Urothelium cell line (cell line): ENCODE measurements at places on chromosomes 12 and 14.

- no peak for DNase-seq
These were observed 26.2 kb upstream of the YY1 start for GRCh38 chr14:100212476-100213333.

- no peak for DNase-seq
These were observed 94.4 kb downstream of the CHGA start for GRCh38 chr14:93017301-93017797.

- no peak for DNase-seq
These were observed 171.7 kb downstream of the PHLDA1 start for GRCh38 chr12:75859868-75860267.

DNA sequence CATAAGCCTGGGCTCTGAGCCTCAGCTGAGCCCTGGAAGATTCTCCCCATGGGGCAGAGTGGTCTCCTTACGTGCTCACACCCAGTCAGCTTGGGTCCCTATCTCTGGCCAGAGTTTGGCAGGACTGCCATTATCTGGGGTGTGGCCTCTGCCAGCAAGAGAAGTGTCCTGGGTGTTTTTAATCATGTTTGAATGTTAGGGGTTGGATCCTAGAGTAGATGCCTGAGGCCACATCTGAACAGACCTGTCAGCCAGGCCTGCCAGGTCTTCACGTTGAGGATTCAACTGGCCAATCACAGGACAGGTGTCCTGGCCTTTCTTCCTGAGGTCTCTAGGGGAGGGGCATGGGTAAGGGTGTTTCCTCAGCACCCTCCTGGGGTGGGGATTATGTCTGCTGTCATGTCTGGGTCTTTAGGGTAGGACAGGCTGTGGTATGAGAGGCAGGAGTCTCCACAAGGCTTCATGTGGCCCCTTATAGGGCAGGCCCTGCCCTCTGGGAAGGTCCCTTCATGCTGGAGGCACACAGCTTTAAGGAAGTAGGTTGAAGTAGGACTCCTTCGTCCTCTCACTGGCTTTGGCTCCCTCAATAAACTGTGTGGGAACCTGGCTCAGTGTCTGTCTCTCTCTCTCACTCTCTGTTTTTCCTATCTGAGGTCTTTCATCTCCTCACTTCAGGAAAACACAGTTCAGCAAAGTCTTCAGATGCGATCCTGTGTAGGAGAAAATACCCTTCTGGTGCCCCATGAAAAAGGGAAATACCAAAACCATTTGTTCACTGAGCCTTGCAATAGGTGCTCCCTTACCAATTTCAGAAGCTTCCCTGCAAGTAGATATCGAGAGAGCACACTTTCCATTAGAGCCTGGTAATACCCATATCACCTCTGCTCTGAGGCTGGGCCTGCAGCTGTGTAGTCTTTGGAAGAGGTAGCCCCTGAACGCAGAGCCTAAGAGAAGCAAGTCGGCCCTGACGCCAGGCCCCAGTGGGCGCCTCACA is 6.7 kb upstream of the FITM1 start:
- DNase-seq: no peak

DNA sequence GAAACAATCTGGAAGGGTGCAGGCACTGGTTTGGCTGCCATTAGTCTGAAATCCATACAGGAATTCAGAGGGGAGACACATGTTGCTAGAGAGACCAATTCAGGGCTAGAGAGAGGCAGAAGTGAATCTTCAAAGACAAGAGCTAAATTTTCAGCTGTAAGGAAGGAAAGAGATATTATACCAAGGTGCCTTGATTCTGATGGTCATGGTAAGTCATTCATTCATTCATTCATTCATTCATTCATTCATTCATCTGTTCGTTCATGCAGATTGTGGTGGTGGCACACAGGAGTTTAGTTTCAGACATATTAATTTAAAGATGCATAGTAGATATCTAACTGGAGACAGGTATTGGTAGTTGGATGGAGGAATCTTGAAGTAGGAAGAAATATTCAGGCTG is 1493.5 kb upstream of the TMEM132C start:
- DNase-seq: no peak

- DNase-seq: no peak
These were observed 8.6 kb downstream of the GIT2 start for GRCh38 chr12:109987615-109988014.

DNA sequence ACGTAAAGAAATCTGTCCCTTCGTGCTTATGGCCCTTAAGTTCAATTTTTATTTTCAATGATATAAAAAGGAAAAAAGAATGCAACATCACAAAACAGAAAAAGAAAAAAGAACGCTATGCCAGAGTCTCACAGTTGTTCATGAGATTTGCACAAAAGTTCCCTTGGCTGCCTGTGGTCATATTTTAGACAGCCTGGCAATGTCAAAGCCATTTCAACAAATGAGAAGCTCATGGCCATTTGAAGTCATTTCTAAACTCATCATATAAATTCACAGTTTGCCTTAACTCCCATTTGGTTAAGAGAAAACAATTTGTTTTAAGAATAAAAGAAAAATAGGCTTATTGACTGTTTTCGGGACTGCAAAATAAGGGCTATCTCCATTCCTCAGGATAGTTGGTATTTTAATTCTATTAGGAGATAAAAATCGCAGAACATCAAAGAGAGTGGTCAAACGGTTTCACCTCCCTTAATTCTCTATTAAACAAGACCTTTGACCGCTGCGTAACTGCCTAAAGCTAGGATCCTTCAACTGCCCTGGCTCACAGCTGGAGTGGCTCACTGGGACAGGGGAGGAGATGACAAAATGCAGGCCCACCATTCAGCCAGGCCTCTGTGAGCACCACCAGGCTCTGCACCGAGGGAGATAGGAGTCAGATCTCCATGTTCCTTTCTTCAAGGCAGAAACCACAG is 119.2 kb upstream of the DAAM1 start:
- no peak for DNase-seq

DNA sequence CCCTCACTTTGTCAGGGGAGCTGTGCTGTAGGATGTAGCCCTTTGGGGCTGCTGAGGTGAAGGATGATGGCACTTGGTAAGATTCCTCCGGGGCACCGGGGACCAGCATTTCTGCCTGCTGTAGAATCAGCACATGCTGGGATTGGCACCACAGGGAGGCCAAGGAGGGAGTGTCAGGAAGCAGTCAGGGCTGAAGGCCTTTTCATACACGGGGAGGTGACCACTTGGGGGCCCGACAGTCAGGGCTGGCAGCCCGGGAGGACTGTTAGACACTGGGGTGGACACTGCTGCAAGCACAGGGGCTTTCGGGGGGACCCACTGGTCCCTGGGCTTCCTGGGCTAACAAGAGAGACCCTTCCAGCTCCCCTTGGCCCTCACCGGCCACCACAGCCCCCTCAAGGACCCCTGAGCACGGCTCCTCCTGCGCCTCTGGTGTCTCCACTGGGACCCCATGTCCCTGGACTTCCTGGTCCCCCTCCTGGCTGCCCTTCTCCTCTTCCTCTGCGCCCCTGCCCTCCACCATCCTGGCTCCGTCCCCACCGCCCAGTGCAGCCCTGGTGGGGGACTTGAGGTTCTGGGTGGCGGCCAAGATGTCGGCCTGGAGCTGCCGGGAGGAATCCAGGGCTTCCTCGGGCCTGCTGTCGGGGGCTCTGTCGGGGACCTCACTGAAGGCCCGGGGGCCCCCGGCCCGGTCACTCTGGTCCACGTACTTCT is 6.5 kb downstream of the TMEM119 start:
- no peak for DNase-seq

- DNase-seq: no peak
These were observed 33.4 kb downstream of the C12orf75 start for GRCh38 chr12:105363890-105364289.

GRCh38 chr12:106282457-106283097 is 20.0 kb upstream of the TCP11L2 start:
- DNase-seq: peak; percentile 36
